ENCODE measurements at places on chromosomes 5 and 9.

- DNase-seq: no peak
Observed at GRCh38 chr5:180084638-180085561, 13.3 kb upstream of the RNF130 start.

DNA sequence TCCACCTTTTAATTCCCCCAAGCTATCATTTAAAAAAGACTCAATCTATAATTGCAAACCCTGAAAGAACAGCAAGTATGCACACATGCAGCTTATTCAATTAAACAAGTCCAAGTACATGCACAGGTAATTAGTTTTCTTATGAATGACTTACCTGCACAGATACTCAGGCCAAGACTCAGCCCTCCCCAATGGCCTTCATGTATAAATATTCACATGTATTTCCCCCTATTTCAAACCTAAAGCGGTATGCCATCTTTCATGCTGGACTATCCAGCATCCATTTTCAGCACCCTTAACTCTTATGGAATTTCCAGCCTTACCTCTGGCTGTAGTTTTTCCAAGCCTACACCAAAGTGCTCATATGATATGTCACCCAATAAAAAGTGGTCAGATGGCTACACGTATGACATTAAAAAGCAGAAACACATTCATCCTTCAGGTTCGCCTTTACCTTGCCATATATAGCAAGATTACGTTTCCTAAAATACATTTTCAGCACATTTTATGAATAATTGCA is 205.5 kb downstream of the MEF2C start:
- DNase-seq: no peak

DNA sequence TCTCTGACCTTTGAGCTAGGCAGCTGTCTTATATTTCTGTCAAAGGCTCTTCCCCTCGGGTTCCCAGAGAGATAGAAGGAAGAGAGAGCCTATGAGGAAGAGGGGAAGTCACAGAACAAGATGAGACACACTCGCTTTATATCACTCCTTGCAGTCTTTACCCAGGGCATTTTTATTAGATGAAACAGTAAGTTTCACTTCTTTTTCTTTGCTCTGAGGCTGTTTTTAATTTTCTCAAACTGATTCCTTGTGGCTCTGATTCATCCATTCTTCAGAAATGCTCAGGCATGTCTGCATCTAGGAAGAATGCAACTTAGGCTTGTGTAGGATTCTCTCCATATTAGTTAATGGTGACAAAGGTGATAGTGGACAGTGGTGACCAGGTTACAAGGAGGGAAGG is 132.9 kb upstream of the CHD1 start:
- no peak for DNase-seq

- no peak for DNase-seq
Observed at GRCh38 chr5:151174612-151175101, 17.1 kb upstream of the ANXA6 start.

- DNase-seq: no peak
Observed at GRCh38 chr9:29564564-29564963, 1991.3 kb upstream of the C9orf72 start.

GRCh38 chr5:31972558-31972957 is 201.6 kb downstream of the GOLPH3 start:
- no peak for DNase-seq

DNA sequence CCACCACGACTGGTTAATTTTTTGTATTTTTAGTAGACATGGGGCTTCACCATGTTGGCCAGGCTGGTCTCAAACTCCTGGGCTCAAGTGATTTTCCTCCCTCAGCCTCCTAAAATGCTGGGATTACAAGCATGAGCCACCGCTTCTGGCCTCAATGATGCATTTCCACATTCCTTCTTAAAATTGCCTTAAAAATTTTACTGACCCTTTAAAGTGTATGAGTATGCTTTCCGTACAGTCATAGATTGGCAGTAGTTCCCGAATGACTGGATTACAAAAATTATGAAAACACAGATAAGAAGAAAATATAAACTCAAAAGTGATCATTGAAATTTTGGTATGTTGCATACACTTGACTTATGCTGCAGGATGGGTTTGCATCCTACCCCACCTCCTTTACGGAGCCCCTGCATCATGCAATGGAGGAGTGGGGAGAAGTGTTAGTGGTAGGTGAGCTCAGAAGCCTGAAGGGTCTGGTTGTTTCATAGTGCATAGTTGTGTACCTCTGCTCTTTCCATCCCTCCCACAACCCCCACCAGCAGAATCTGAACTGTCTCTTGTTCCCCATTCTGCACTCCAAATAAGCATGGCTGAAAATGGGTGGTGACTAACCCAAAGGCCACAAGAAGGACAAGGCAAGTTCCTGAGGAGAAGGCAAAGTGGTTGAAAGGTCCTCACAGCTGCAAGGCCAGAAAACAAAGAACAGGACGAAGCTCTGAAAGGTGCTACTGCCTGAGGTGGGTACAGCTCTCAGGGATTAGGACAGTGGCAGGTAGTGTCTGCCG is 26.8 kb downstream of the ANKRD55 start:
- DNase-seq: no peak

DNA sequence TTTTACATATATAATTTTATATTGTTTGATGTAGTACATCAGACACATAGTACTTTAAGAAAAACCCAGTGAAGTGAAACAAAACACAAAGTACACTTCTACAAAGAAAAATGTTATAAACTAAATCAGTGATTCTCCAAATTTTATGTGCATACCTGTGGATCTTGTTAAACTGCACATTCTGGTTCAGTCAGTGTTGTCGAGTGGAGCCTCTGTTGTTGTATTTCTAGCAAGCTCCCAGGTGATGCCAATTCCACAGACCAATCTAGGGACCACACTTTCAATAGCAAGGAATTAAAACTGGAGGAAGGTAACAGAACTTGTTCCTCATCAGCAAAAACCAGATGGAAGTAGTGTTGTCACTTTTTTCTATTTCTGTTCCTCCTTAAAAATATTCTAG is 183.8 kb upstream of the CD180 start:
- no peak for DNase-seq

- DNase-seq: no peak
Observed at GRCh38 chr5:107418902-107419301, 251.8 kb downstream of the EFNA5 start.

GRCh38 chr5:172525996-172526360 is 71.7 kb upstream of the SH3PXD2B start:
- no peak for DNase-seq

GRCh38 chr5:167900340-167900935 is 391.0 kb upstream of the WWC1 start:
- no peak for DNase-seq

GRCh38 chr9:101478444-101478843 is 42.9 kb upstream of the ALDOB start:
- no peak for DNase-seq

DNA sequence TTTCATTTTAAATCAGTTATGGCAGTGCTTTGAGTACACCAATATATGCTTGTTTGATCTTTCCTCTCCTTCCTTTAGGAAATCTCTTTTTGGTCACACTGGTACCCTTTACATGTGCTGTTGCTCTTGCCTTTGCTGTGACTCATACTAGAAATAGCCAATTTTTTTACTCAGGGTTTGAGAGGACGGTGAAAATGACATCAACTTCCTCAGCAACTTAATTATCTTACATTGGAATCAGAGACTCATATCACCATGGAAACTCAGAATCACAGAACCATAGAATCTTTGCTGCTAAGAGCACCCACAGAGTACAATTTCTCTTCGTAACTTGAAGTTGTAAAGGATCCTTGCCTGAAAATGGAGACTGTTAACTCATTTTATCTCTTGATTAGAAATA is 13.8 kb upstream of the ZNF300 start:
- DNase-seq: no peak

GRCh38 chr9:88734527-88734926 is 199.5 kb downstream of the NXNL2 start:
- DNase-seq: no peak

DNA sequence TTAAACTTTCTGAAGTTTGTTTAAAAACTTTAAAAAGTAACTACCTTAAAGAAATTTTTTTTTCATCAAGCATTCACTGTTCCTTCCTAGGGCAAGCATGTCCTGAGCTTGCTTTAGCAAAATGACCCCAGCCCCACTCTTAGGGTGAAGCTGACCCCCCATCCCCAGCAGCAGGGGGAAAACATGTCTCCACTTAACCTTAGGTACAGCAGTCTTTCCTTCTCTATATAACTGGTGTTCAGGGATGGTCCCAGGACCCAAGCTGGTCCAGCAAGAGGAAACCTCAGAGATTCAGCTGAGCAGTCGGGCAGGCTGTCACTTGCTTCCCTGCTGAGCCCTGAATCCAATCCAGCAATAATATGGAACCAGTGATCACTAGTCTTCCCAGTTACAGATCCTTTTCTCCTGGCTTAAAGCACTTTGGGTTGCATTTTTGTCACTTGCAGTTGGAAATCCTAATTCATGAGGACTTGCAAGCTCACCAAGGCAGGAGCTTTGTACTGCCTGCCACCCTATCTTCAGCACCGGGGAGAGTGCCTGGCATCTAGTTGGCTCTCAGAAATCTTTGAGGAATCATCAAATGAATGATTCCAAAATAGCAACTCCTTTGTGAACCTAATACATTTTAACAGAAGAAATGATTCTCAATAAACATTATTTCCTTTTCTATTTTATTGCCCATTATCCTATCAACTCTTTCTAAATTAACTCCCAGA is 91.2 kb downstream of the FSTL4 start:
- no peak for DNase-seq

GRCh38 chr9:37218800-37219425 is 98.5 kb downstream of the ZCCHC7 start:
- DNase-seq: no peak

- no peak for DNase-seq
Observed at GRCh38 chr9:128689820-128690683, 1.0 kb downstream of the SET start.

GRCh38 chr9:97975376-97975775 is 7.8 kb upstream of the ANP32B start:
- DNase-seq: no peak

GRCh38 chr5:172769342-172769615 is 1.7 kb downstream of the DUSP1 start:
- DNase-seq: no peak

- DNase-seq: no peak
Observed at GRCh38 chr9:5712651-5713390, 83.9 kb downstream of the RIC1 start.

DNA sequence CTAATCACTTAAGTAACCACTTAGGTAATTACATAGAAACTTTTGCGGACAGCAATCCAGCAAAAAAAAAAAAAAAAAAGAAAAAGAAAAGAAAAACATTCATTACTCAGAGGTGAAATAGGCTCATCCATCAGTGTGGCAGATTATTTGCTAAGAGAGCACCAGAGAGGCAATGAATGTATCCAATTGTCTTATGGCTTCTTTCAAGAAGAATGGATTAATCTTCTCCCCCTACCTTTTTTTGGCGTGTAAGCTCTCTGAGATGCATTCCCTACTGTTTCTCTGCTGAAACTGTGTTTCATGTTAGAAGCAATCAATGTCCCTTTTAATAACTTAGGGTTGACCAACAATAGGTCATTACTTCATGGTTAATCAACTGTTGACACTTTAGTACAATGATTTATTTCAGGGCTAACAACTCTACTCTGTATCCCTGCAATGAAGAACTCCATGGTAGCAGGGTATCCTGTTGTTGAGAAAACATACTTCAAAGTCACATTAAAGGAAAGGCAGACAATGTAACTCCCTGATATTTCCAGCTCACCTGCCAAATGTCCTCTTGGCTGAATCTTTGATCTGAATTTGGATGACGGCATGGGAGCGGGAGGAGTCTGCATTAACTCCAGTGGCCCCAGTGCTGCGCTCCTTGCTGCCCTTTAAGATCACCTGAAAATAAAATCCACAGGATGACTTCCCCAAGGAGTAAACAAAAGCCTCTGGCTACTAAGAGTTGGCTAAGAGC is 57.6 kb downstream of the KIF24 start:
- DNase-seq: no peak

GRCh38 chr5:87807783-87808182 is 395.1 kb upstream of the CCNH start:
- DNase-seq: no peak

GRCh38 chr9:16343249-16344237 is 526.9 kb downstream of the BNC2 start:
- peak; percentile 63 for DNase-seq

GRCh38 chr5:40834391-40834848 is 602 bp downstream of the RPL37 start:
- no peak for DNase-seq

GRCh38 chr5:133876266-133876665 is 92.2 kb downstream of the C5orf15 start:
- DNase-seq: no peak

- no peak for DNase-seq
Observed at GRCh38 chr9:89532944-89533343, 35.0 kb upstream of the SEMA4D start.

GRCh38 chr5:310941-311434 is 10.5 kb upstream of the AHRR start:
- DNase-seq: no peak

GRCh38 chr9:132114102-132114707 is 34.5 kb upstream of the MED27 start:
- DNase-seq: peak; percentile 62

DNA sequence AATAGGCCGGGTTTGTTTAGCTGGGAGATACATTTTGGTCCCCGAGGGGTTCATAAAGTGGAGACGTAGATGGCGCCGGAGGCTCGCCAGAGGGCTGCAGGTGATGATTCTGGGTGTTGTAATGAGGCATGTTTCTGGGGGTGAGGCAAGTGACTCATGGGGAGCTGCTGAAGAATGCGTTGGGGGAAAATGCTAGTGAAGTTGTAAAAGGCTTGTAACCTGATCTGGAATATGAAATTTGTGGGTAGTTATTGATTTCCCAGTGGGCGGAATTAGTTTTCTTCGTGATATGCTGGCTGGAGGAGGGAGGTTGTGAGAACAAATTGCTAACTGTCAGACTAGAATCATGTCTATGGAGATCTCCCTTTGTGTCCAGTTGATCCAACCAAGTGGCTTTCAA is 158.3 kb downstream of the DOCK2 start:
- no peak for DNase-seq

Data from tibial artery (tissue), 4 donors.